ENCODE measurements at places on chromosomes 4 and X.

- no peak for DNase-seq
Observed at GRCh38 chrX:10922835-10923234, 188.3 kb upstream of the HCCS start.

- no peak for DNase-seq
Observed at GRCh38 chrX:119121341-119121740, 6.3 kb downstream of the KIAA1210 start.

- no peak for DNase-seq
Observed at GRCh38 chr4:139655116-139655515, 10.5 kb upstream of the MGST2 start.

DNA sequence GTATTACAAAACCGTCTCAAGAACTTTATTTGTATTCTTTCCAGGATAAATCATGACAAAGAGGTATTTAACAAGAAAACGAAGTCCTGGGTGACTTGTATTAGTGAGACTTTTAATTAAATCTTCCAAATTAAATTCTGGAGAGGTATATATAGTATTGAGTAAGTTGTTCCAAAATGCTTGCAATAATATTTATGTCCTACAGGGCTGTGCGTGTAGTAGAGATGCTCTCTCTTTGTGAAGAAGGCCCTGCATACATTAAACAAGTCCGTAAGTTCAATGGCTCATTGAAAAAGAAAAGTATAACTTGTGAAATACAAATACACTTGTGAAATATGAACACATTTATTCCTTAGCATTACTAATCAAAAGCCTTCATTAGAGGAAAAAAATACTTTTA lies 211.4 kb downstream of the ARHGAP24 start:
- no peak for DNase-seq

DNA sequence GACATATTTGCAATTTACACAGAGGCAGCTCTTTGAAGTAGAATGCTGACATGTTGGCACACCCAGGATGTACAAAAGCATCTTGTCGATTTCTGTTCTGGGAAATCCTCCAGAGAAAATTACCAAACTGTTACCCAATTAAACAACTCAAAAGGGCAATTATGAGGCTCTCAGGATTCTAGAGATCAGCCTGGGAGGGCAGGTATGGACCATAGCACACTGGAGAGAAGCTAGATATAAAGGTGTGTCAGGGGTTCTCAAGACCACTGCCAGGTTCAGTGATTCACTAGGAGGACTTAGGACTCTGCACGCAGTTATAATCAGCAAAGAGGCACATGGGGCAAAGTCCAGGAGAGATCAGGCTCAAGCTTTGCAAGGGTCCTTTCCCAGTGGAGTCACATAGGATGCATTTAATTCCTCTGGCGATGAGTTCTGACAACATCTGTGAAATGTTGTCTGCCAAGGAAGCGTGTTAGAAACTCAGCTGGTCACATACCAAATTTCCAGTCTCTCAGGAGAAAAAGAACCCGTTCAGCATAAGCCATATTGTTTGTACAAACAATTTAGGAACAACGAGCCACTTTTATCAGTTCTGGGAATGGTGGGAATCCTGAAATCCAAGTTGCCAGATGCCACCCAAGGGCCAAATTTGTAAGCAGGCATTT lies 100.8 kb downstream of the SYTL5 start:
- no peak for DNase-seq

- no peak for DNase-seq
Observed at GRCh38 chrX:126982158-126982557, 162.6 kb downstream of the PRR32 start.

DNA sequence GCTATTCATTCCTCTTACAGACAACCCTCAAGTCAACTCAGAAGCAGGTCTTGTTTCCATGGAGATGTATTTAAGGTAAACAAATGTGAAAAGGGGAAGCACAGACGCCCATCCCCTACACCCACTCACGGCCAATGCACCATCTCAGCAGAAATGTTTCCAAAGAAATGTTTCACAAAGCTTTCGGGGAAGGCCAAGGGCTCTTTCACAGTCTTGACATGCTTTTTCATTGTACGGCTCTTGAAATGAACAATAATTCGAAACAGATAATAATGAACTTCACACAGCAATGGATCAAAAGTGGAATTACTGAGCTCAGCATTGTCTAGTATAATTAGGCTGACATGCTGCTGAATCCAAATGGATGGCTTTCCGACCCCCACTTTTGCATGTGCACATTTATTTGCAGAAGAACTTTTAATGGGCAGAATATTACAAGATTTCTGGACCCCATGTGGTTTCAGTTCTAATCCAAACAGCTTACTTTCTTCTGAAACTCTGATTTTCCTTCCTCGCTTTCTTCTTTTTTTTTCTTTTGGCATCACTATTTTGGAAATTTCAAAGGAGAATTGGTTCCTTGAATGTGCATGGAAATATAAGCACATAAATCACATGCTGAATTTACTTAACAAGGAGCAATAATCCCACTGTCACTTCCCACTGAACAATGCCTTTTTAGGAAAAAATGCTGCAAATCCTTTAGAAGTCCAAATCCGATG lies 160.9 kb downstream of the SMIM20 start:
- no peak for DNase-seq

- DNase-seq, result no peak
Observed at GRCh38 chr4:173236301-173236700, 67.7 kb downstream of the GALNT7 start.

- DNase-seq, result no peak
Observed at GRCh38 chrX:132004728-132005127, 18.4 kb upstream of the STK26 start.

DNA sequence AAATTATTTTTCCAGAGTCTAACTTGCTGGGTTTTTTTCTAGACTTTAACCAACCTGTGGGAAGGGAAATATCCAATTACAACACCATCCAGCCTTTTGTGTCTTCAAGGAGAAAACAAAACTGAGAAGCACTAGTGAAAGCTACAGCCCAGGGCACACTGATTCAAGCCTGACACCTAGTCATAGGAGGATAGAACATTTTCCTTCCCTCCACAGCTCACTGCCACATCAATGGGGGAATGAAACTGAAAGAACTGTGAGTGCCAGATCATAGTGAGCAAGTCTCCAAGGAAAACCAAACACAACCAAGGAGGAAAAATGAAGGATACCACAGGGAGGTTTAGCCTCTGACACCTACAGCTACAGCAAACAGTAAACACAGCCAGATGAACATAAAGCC lies 43.3 kb upstream of the MAGEA8 start:
- no peak for DNase-seq

DNA sequence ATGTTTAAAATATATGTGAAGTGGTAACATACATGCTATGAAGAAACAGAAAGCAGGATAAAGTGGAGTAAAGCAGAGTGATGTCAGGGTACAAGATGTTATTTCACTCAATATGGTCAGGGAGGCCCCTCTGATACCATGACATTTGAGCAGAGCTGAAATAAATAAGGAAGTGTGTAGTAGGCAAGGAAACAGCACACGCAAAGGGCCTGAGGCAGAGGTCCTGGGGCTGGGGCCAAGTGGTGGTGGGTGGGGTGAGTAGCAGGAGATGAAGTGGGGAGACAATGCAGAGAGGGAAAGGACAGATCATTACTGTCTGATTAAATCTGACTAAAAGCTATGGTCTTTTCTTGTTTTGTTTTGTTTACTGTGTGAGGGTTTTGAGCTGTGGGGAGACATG lies 61.1 kb downstream of the FAM13A start:
- no peak for DNase-seq

DNA sequence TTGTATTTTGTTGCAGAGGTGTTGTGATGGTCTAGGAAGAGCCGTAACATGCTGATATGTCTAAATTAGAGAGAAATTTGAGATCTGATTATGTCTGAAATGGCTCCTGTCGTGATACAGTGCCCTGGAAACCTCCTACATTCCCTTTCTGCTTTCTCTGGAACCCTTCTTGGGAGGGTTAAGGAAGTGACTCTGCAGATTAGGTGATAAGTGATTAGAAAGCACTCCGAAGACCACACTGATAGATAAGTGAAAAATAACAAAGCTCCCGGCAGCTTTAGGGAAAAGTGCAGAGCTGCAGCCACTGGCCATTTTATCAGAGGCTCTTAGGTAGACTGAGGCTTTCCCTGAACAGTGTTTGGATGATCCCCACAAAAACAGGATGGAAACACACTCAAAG lies 110.6 kb downstream of the MGST2 start:
- no peak for DNase-seq

DNA sequence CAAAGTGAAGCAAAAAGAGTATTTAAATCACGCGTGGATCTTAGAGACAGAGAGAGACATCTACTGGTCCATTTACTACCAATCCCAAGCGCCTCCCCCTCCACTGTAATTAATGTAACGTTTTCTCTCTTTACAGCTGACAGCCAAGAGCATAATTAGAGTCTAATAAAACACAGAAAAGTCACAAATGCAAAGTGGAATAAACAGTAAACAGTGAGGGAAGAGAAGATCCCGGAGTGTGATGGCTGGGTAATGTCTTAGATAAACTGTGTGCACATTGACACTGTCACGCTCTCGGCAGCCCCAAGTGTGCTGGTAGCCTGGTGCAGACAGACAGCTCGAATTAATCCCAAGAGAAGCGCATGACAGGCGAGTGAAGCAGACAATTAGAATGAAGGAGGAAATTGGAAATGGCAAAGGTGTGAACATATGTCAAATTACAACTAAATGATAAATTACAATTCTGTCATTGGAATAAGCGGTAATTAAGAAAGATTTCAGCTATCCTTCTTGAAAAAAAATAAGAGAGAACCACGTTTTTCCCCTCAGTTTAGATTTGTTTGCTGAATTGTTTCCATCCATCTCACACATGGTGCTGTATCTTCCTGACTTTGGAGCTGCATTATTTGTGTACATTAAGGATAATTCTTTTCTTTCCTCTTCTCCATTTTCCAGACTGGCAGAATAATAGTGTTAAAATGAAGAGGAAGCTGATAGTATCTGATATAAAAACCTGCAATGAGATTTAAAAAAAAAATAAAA lies 100.1 kb downstream of the CXXC4 start:
- no peak for DNase-seq

- DNase-seq, result no peak
Observed at GRCh38 chr4:55396308-55397125, 760 bp downstream of the TMEM165 start.

All from HFF-Myc (cell line).